Effector CD4-positive, alpha-beta T cell (primary cell): ENCODE measurements at places on chromosomes 7 and 10.

DNA sequence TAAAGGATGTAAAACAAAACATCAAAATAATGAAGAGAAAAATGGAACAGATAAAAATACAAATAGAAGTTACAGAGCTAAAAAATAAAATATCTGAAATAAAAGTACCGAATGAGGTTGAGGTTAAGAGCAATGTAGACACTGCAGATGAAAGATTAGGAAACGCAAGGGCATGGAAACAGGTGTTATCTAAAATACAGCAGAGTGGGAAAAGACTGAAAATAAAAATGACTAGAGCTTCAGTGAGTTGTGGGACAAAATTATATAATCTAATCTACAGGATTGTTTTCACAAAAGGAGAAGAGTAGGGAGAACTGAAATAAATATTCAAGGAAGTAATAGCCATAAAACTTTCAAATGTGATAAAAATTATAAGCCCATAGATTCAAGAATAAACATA, 123.8 kb downstream of the PTEN start:
- DNase-seq = no peak

DNA sequence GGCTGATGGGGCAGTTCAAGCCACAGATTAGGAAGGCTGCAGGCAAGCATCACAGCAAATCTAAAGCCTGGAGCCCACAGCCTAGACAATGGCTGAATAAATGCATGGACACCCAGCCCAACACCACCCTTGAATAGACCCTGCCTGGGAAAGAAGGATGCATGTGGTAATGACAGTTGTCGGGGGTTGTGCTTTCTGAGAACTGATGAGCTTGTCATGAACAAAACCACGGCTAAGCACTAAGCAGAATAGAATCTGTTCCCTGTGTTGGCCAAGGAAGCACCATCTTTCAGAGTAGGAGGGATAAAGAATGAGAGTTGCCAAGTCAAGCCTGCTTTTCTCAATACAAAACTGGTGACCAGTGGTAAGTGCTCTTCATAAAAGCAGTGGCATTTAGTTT, 66.1 kb upstream of the JCAD start:
- no peak for DNase-seq

- no peak for DNase-seq
These were observed 9.7 kb downstream of the SFRP5 start for GRCh38 chr10:97762056-97762455.

- no peak for DNase-seq
These were observed 118.6 kb upstream of the RET start for GRCh38 chr10:42958142-42958868.

GRCh38 chr7:111232249-111233084, 141.5 kb downstream of the LRRN3 start:
- DNase-seq = no peak

DNA sequence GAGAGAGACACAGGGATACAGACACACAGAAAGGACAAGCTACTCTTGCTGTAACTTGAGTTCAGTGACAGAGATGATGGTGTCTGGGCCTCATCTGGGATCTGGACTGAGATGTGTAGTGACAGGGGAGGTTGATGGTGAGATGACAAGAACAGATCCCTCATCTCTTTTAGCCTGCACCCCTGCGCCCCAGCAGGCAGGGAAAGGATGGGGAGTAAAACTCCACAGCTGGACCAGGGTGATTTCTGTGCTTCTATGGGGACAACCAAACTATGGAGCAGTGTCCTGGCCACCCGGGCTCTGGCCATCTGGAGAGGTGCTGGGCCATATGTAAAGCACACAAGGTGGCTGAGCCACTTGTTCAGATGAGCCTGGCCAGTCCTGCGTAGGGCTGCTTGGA, 4.5 kb upstream of the LRRC18 start:
- DNase-seq = no peak

DNA sequence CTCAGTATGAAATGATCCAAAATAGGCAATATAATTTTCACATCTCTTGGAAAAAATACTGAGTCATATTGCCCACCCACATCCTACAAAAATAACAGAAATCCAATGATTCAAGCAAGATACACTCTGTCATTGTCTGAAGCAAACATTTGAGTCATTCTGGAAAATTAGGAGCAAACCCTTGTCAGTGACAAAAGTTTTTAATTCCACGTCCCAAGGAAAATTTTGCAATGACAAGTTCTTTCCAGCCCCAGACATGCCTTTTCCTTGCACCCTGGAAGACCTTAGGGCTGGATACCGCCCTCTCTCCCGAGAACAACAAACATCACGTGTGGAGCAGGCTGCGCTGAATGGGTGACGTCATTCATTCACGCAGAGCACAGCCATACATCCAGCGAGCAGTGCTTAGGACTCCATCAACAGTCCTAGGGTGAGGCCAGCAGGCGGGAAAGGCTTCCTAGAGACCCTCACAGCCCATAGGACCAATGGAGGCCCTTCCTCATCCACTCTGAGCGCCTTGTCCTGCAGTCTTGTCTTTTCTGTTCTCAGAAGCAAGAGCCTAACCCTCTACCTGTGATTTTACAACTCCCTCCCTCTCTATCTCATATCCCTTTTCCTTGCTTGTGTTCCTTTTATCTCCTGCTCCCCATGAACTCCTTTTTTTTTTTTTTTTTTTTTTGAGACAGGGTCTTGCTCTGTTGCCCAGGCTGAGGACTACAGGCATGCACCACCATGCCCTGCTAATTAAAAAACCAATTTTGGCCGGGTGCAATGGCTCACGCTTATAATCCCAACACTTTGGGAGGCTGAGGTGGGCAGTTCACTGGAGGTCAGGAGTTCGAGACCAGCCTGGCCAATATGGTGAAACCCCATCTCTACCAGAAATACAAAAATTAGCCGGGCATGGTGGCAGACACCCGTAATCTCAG, 23.5 kb upstream of the KDM7A start:
- DNase-seq = no peak

- DNase-seq = no peak
These were observed 154.4 kb upstream of the AKR1E2 start for GRCh38 chr10:4671451-4672145.

- no peak for DNase-seq
These were observed 148.1 kb downstream of the ITGA8 start for GRCh38 chr10:15571575-15571974.

- no peak for DNase-seq
These were observed 1.3 kb downstream of the SHH start for GRCh38 chr7:155810770-155811559.

DNA sequence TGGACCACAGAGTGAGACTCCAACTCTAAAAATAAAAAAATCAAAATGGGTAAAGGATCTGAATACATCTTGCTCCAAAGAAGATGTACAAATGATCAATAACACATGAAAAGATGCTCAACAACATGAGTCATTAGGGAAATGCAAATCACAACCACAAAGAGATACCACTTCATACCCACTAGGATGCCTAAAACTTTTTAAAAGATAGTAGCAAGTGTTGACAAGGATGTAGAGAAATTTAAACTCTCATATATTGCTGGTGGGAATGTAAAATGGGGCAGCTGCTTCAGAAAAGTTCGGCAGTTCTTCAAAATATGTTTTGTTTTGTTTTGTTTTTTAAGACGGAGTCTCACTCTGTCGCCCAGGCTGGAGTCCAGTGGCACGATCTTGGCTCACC, 45.7 kb upstream of the GTF2IRD1 start:
- no peak for DNase-seq

- no peak for DNase-seq
These were observed 26.3 kb downstream of the CFAP70 start for GRCh38 chr10:73332379-73332778.

DNA sequence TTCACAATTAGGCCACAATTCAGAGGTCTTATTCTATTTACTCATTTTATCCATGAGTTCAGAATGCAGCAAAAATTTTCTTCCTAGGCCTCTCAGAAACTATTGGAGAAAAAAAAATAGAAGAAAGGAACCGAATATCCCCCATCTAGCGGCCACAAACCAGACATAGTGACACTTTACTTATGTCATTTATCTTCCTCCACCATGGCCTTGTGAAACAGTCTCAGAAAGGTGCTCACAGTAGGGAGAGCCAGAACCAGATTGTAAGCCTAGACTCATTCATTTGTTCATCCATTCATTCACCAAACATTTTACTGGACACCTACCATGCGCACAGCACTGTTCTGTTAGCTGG, 16.0 kb downstream of the CREB3L2 start:
- DNase-seq = no peak

- no peak for DNase-seq
These were observed 87.4 kb downstream of the FOXL3 start for GRCh38 chr7:377080-378040.

DNA sequence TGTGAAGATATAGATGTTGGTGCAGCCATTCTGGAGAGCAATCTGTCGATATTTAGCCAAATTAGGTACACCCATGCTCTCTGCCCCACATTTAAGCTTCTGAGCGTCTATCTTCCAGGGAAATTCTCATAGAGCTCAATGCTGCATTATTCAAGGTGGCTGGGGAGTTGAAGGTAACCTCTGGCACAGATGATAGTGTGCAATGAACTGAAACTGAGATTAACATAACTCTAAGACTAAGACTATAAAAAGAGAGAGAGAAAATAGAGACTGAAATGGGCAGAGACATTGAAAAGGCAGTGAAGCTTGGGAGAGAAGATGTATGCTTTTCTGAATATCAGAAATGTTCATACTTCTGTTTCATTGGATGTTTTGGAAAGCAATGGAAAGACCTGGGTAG, 1197.0 kb upstream of the AUTS2 start:
- no peak for DNase-seq

DNA sequence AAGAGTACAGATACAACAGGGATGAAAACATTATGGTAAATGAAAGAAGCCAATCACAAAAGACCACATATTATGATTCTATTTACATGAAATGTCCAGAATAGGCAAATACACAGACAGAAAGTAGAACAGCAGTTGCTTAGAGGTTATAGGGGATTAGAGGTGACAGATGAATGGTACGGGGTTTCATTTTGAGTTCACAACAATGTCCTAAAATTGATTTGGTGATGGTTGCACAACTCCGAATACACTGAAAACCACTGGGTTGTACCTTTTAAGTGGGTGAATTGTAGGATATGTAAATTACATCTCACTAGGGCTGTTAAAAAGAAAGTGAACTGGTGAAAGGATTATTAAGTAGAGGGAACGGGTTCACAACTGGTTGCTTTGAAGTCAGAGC, 76.3 kb upstream of the MRLN start:
- DNase-seq = no peak

DNA sequence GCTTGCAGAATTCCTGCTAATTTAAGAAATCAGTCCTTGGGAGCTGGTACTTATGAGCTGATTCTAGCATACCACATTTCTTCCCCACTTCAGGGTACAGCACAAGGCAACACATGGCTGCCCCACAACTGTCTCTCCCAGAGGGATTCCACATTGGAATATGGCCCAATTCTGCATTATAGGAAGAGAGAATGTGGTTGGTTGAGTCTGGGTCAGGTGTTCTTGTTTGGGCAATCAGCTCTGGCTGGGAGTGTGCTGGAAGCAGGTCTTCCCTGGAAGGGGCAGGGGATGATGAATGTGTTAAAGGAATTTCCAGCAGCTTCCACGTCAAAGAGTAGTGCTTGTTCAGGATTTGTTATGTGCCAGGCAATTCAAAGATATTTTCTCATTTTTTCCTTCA, 95.7 kb downstream of the BUB3 start:
- DNase-seq = no peak
